ENCODE measurements at places on chromosomes 6 and 20. TPM values are rescaled to one million over a fixed set of nuclear protein-coding genes. Genes with fewer than 3 reads are reported as not detected.
A peak's percentile ranks its signal among the peaks of the same experiment; 100 is the strongest.

- no peak for DNase-seq
Measured at GRCh38 chr6:37391120-37391519, 37.3 kb downstream of the RNF8 start.

GRCh38 chr6:21341910-21342309 is 251.6 kb upstream of the SOX4 start:
- peak; percentile 28 for DNase-seq

DNA sequence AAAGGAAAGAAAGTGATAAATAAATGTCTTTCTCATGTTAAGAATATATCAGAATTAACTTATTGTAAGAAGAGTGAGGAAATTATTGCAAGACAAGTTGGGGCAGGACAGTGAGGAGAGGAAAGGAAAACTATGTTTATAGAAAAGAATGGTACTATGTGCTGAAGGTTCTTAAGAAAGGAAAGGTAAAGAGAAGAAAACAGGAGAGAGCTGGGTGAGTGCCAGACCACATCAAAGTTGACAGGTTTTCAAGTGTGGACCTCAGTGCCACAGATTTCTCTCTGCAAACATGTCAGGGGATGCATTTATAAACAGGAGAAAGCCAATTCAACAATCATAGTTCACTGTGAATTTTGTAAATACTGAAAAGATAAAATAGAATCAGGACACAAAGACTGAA is 439.2 kb downstream of the PKHD1 start:
- DNase-seq, result no peak

- DNase-seq, result no peak
Measured at GRCh38 chr20:4625687-4626086, 96.0 kb upstream of the PRND start.

PAK5 gene
- polyA plus RNA-seq, result 0.40 TPM
